Hair follicular keratinocyte (primary cell): ENCODE measurements at places on chromosomes 3 and 15. TPM values are rescaled to one million over a fixed set of nuclear protein-coding genes. Genes with fewer than 3 reads are reported as not detected.

Gene CFAP100
- not detected in 2 replicates for total RNA-seq

Gene FOXB1
- total RNA-seq = not detected in 2 replicates

Gene CRTAP
- 150 and 237 TPM in 2 replicates for total RNA-seq

Gene ZNF502
- 1.6 and 2.7 TPM in 2 replicates for total RNA-seq

Gene FBXO40
- total RNA-seq = not detected in 2 replicates

Gene ISLR2
- total RNA-seq = 0.04 TPM in 1 of 2 replicates, not detected in the other

Gene CDCP1
- total RNA-seq = 94.4 and 155 TPM in 2 replicates

Gene CORO2B
- 1.0 and 4.1 TPM in 2 replicates for total RNA-seq

Gene CD200
- total RNA-seq = not detected in 2 replicates

Gene OR5K4
- not detected in 2 replicates for total RNA-seq

Gene CASR
- not detected in 2 replicates for total RNA-seq

Gene CSTA
- total RNA-seq = 486 and 754 TPM in 2 replicates

Gene PLA2G4D
- total RNA-seq = 0.08 TPM in 1 of 2 replicates, not detected in the other
